ENCODE measurements at places on chromosomes 4 and X.

DNA sequence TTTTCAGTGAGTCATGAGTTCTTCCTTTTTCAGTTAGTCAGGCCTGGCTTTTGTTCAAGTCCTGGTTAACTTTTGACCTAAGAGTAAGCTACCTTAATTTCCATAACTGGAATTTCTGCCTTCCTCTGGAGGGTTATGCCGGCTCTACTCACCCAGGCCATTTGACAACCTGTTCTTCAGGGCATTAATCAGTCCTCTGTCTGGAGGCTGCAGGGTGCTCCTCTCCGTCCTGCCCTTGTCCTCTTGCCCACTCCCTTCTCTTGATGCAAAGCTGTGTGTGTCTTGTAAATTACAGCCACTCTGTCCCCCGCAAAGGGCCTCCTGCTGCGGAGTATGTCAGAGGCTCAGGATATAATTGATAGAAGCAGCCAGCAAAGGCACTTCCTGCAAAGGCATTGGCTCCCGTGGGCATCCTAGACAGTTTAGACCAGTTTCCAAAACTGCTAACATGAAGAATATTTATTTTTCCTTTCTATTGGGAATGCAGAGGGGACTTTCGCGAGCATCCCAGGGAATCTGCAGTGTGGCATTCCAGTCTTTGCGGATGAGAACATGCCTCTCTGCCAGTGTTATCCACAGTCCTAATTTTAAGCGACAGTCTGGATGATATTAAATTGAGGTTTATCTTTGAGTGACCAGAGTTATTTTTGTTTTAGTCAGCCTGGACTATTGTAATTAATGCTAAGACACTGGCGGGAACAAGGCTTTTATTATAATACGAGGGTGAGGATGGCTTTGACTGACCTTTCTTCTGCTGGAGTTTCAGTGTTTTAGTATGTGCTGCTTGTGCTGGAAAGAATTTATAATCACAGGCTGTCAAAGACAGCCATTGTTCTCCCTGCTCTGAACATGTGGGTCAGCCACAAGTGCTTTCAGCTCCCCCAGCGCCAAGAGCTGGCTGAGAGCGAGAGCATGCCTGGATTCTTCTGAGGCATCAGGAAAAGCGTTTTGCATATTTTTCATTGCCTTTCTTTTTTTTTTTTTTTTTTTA, 74.2 kb downstream of the LIMCH1 start:
- no peaks in the 10 kb centered on the region for H3K27me3 ChIP-seq
- H3K4me3 ChIP-seq, result peak overlapping the region; percentile 50

- no peak overlapping the region for H3K27ac ChIP-seq
- no peak for DNase-seq
- H3K27me3 ChIP-seq, result no peaks in the 10 kb centered on the region
- H3K36me3 ChIP-seq, result no peaks in the 10 kb centered on the region
- no peak overlapping the region for H3K4me3 ChIP-seq
These were observed 18.7 kb upstream of the ANTXR2 start for GRCh38 chr4:80091688-80092087.

DNA sequence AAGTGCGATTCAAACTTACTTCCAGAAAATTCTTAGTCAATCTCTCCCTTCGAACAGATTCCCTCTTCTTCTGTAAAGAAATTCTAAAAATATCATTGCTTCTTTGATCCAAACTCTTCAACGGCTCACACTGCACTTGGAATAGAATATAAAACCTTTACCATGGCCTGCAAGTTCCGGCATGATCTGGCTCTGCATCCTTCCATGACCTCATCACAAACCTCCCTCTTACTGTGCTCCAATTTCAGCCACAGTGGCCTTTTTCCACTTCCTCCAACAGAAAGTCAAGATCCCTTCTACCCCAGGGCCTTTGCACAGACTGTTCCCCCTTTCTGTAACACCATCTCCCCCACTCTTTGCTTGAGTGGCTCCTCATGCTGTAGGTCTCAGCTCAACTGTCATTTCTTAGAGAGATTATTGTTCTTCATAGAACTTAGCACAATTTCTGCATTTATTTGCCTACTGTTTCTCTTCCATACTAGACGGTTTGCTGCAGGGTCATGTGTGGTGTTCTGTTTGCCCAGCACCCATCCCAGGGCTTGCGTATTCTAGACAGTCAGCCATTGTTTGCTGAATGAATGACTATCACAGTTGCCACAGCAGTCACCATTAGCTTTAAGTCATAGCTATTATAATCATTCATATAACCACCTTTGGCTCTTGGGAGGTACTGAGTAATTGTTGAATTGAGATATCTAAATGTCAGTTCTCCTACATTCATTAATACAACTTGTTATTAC, 1.9 kb upstream of the STOX2 start:
- no peak overlapping the region for H3K27ac ChIP-seq
- DNase-seq, result no peak
- no peaks in the 10 kb centered on the region for H3K27me3 ChIP-seq
- H3K36me3 ChIP-seq, result no peaks in the 10 kb centered on the region
- no peak overlapping the region for H3K4me3 ChIP-seq

DNA sequence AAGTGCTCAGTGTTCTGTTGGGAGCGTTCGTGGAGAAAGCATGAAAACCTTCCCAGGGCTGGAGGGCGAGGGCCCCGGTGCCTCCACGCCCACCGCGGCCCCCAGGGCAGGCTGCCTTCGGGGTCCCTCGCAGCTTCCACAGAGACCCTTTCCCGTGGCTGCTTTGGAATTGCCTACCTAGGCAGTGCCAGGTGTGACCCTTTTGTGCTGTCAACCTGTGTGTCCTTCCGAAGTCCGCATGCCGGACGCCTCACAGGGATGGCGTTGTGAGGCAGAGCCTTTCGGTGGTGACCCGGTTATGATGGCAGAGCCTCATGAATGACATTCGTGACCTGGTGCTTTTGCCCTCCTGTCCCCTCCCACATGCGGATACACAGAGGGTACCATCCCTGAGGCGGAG, 17.4 kb downstream of the TMEM175 start:
- H3K27ac ChIP-seq, result no peak overlapping the region
- H3K36me3 ChIP-seq, result peaks cover 78% of the 10 kb centered on the region
- DNase-seq, result no peak
- no peaks in the 10 kb centered on the region for H3K27me3 ChIP-seq
- H3K4me3 ChIP-seq, result no peak overlapping the region

GRCh38 chrX:40175511-40176350, 78.0 kb upstream of the BCOR start:
- peaks cover 45% of the 10 kb centered on the region for H3K27me3 ChIP-seq
- H3K4me3 ChIP-seq, result peak overlapping the region; percentile 53
- H3K27ac ChIP-seq, result peak overlapping the region; percentile 92
- peaks cover 53% of the 10 kb centered on the region for H3K4me1 ChIP-seq
- peak; percentile 82 for DNase-seq

DNA sequence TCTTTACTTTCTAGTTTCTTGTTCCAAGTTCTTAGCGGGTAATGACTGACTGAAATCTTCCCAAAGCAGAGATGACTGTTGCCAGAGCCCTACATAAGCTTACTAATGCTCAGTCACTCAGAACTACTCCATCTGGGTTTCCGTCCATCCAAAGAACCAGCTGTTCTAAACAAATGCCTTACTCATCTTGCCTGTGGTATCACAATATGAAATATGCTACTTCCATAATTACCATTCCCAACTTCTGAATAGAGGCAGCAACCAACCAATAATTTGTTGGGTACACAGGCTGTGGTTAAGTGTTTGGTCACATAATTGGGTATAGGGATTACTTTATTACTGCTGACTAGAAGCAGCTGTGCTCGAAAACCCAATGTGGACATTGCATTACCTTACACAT, 930.2 kb upstream of the DIAPH2 start:
- no peak overlapping the region for H3K27ac ChIP-seq
- H3K27me3 ChIP-seq, result no peaks in the 10 kb centered on the region
- no peak overlapping the region for H3K4me3 ChIP-seq
- no peaks in the 10 kb centered on the region for H3K36me3 ChIP-seq

DNA sequence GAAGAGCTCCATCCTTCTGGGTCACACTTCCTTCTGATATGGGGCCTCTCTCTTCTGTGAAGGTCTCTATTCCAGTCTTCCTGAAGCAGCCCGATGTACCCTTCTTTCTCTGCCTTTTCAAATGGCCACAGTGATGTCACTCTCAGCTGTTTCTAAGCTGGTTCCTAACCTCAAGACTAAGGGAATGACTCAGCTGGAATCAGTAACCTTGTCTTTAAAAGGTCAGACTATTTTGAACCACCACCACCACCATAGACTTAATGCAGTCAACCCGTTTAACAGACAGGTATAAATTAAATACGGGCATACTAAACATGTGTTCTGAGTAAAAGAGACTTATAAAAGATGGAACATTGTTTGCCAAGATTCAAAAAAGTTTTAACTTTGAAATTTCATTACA, 121.0 kb downstream of the PPA2 start:
- H3K36me3 ChIP-seq, result no peaks in the 10 kb centered on the region
- H3K27me3 ChIP-seq, result no peaks in the 10 kb centered on the region
- no peaks in the 10 kb centered on the region for H3K4me1 ChIP-seq
- H3K27ac ChIP-seq, result no peak overlapping the region

DNA sequence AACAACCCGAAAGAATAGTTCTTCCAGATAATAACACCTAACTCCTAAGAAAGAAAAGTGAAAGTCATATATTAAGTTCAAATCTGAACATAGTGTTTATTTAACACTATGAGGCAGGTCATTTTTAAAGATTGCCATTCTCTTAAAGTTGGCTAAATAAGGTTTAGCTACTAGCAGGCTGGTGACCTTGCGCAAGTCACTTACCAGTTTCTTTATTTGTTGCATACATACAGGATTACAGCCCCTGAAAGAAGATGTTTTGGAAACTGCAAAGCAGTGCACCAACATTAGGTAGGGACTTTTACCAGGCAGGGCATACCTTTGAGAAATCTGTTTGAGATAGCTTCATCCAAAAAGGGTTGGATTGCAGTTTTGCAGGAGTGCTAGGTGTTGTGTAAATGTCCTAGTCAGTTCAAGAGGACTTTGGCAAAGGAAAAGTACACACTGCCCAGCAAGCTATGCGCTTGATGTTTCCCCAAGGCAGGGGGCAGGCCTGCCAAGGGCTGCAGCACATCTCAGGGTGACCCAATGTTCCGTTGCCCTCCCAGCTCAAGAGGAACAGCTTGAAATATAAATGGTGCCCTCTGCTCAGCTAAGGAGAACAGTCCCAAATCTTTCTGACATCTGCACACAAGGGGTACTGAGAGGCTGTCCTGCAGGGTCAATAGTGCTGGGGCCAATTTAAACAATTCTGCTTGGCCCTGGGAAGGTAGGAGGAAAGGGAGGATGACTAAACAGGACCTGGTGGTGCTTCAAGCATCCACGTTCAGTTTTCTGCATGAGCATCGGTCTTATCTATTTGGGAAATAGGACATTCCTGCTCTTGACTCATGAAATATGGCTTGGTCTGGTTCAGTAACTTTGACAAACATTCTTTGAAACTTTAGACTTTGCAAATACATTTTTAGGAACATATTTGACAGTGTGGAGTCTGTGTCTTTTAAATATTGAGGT, 130.8 kb downstream of the COL4A6 start:
- no peaks in the 10 kb centered on the region for H3K4me1 ChIP-seq
- H3K27me3 ChIP-seq, result peaks cover 6% of the 10 kb centered on the region
- no peak overlapping the region for H3K4me3 ChIP-seq

DNA sequence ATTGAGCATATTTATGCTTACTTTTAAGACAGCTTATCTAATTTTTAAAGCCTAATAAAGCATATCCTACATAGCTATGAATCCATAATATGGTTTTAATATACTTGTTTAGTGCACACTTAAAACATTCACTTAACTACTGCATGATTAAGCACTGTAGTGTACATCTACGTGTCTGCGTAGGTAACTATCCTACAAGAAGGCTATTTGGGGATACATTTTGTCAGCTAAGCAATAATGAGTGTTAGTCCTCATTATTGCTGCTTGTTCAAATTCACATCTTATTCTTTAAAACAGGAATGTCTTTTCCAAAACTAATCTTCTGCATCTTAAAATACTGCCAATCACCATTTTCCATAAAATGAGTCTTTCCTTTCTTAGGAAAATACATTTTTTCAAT, 38.6 kb downstream of the GASK1B start:
- H3K4me3 ChIP-seq, result no peak overlapping the region
- DNase-seq, result no peak
- no peaks in the 10 kb centered on the region for H3K4me1 ChIP-seq

GRCh38 chr4:117560329-117560728, 474.0 kb upstream of the NDST3 start:
- no peak overlapping the region for H3K4me3 ChIP-seq
- H3K27ac ChIP-seq, result no peak overlapping the region
- no peaks in the 10 kb centered on the region for H3K4me1 ChIP-seq
- H3K36me3 ChIP-seq, result no peaks in the 10 kb centered on the region

GRCh38 chrX:2863646-2864045, 34.9 kb downstream of the GYG2 start:
- H3K27me3 ChIP-seq, result no peaks in the 10 kb centered on the region
- no peak overlapping the region for H3K27ac ChIP-seq
- H3K4me1 ChIP-seq, result no peaks in the 10 kb centered on the region

DNA sequence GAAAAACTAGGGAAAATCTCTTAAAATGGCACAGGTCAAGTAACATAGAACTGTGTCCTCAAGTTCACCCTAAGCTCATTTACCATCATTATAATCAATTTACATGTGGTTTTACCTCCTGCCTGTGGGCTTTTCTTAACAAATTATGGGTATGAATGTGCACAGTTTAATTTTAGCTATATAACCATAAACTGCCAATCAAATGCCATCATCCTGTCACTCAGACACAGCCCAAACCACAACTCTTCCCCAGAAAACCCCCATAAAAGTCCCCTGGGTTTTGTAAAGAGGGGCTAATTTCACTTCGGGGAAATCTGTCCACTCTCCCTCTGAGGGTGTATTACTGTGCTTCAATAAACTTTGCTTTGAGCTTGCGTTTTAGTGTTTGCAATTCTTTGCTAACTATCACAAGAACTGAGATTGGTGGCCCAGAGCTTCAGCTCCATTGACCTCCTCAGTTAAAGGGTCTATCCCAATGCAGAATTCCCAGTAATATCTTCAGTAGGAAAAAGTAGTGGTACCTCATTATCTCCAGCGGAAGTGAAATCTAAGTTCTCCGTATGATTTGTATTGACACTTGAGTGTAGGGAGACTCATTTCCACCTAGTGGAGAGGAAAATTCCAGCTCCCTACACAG, 394.6 kb downstream of the SPOCK3 start:
- DNase-seq, result no peak
- peaks cover 7% of the 10 kb centered on the region for H3K36me3 ChIP-seq
- H3K27me3 ChIP-seq, result no peaks in the 10 kb centered on the region
- H3K4me3 ChIP-seq, result no peak overlapping the region
- H3K4me1 ChIP-seq, result no peaks in the 10 kb centered on the region
- H3K27ac ChIP-seq, result no peak overlapping the region

GRCh38 chr4:74570095-74570494, 125.2 kb downstream of the AREG start:
- no peaks in the 10 kb centered on the region for H3K27me3 ChIP-seq
- H3K4me3 ChIP-seq, result no peak overlapping the region
- DNase-seq, result no peak
- H3K36me3 ChIP-seq, result no peaks in the 10 kb centered on the region
- no peak overlapping the region for H3K27ac ChIP-seq
